Stimulated activated CD4-positive, alpha-beta T cell treated with anti-CD3 and anti-CD28 coated beads, Interleukin-1b, Interleukin-23, amount 100 ng/mL, for 24 hours (primary cell): ENCODE measurements at places on chromosomes 11 and 22.

- DNase-seq, result no peak
Measured at GRCh38 chr11:126914166-126914565, 86.4 kb downstream of the KIRREL3 start.

DNA sequence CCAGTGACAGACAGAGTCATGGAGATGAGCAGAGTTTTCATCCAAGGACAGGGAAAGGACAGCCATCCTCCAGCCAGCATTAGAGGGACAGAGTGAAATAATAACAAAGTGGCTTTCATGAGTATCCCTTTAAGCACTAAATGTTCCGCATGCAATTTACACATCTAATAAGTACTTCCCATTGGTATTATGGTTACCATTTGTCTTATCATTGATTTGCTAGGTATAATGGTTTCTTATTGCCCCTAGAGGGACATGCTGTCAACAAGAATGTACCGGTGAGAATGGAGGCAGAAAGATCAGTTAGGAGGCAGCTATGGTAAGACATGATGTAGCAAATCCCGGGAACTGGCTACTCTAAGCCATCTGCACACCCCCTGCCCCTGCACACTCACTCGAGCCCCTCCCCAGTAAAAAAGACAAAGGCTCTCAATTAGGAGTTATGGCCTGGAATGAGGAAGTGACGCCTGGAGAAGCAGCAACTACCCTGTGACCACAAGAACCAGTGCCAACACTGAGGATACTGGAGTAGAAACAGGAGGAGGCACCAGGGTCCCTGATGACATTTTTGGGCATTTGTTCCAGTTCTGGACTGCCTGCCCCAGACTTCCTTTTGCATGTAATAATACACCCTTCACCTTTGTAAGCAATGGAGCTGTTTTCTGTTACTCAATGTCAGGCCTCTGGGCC lies 30.2 kb upstream of the HMGXB4 start:
- no peak for DNase-seq

DNA sequence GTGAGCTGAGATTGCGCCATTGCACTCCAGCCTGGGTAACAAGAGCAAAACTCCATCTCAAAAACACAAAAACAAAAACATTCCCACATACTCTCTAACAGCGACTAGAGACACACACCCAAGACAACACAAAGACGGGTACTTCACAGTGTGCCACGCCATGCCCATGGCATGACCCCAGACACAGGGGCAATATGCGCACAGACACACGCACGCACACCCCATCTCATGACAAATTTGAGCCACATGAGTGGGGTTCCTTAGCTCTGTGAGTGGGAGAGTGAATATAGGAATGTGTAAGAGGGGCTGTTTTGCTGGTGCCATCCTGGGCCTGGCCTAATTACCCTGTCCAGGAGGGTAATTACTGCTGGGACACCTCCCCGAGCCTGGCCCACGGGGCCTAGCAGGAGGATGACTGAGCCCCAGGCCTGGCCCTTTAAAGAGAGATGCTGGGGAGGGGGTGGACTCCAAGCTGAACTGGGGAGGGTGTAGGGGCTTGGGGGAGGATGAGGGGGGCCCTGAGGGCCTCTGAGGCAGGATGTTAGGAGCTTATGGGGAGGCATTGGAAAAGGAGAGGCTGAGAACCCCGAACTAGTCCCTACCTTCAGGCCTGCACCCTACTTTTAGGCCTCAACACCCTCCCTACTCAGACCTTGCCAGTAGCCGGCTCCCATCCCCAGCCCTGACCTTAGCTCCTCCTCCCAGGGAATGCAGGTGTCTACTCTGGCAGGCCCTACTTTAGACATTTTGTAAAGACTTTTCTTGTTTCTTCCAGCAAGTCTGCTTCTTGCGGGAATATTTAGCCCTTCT lies 1.5 kb downstream of the LTBP3 start:
- no peak for DNase-seq

- DNase-seq, result no peak
Measured at GRCh38 chr11:132601875-132602274, 930.4 kb downstream of the OPCML start.

GRCh38 chr11:113841691-113842090 lies 33.7 kb downstream of the USP28 start:
- no peak for DNase-seq

DNA sequence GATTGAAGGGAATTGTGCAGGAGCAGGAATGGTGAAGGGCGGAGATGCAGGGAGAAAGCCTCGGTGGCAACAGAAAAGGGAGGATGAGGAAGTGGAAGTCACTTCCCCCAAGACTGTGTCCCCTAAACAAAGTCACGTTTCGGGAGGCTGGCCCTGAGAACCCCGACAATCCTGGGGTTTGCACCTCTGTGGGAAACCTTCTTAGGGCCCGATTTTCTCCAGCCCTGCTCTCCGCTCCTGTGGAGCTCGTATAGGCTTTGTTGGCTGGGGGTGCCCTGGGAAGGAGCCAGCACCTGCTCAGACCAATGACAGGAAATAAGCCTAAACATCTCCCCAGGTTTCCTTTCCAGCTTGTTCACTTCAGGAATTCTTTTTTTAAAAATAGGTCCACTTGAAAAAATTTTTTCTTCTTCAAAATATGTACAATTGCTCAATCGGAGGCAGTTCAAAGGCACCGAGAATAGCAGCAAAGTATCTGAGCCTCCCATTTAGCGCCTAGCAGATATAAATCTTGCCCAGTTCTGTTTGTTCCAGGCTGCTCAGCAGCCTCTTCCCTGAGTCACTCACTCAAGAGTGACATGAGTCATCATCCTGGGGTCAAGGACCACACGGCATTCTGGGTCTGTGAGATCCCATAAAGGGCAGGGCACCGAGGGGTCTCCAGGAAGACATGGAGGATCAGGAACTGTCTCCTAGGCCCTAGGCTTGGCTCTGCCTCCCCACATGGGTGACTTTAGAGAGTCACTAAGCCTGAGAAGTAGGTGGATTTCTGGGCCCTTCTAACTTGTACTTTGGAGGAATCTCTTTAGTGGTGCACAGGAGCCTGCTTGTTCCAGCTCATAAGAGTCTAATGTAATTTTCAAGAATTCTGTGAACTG lies 34.0 kb downstream of the IRAG1 start:
- no peak for DNase-seq

- no peak for DNase-seq
Measured at GRCh38 chr11:69142895-69143294, 12.8 kb upstream of the SMIM38 start.

DNA sequence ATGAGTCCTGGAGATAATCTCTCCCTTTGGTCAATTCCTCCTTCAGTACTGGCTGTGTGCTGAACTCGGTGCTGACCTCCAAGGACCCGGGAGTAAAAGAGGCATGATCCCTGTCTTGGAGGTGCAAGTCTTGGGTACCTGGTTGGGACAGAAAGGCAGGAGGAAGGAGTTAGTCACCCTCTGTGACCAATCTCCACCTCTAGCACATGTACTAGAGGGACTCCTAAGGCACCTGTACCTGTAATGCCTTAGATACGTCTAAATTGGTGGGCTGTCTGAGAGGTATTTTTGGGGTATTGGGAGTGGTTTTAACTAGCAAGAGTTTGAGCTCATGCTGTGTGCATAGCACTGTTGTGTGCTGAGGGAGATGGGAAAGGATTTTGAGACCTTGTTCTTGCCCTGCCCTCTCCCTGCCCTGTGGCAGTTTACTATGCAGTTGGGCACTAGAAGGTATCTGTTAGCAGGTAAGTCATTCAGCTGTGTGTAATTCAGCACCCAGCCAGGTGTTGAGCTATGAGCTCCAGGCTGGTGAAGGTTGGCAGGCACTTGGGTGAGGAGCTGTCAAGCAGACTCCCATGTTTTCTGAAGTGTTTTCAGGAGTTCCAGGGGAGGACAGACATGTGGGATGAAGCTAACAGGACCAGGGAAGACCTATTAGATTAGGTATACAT lies 2.5 kb downstream of the PANX1 start:
- no peak for DNase-seq

DNA sequence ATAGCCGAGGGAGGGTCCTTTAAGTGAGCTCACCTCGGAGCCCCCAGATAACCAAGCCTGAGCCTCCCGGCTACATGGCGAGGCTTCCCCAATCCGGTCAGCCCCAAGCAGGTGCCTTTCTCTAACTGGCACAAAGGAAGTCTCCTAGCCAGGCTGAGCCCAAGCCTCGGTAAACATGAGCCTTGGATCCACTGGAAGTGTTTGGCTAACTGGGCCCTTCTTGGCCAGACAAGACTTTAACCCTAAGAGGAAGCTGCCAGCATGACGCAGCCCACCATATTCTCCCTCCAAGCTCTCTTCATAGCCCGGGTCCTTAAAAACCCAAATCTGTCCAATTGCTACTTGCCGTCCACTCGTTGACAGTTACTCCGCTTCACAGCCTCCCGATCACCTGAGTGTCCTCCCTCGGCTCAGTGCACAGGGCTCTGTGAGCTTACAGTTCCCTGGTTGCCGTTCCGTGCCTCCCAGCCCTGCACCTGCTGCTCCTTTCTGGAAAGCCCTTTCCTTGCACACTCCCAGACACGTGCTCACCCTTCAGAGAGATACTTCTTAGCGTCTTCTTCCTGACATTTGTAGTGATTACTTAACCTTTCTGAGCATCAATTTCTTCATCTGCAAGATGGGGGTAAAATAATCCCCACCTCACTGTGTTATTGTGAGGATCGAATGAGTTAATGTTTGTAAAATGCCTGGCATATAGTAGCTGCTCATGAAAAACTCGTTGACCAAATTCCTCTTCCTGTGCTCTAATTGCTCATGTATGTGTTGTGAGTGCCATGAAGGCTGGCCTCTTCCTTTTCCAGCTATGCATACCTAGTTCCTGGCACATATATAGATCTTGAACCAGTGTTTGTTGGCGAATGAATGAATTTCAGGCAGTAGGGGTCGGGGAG lies 25.6 kb downstream of the TXN2 start:
- DNase-seq, result no peak

DNA sequence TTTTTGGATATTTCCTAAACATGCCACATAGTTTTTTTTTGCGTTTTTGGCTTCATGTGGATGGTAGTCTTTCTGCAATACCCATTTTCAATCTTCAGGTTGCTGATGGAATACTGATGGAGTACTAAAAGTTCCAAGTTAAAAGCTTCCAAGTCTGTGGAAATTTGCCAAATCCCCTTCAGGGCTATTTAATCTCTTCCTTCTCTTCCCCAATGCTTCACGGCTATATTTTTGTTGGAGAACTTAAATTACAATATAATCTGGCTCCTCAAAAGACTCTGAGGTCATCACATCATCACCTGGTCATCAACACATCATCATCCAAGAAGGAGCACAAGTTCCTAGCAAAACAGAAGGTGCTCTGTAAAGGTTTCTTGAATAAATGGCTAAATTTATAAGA lies 881.0 kb upstream of the TENM4 start:
- no peak for DNase-seq

DNA sequence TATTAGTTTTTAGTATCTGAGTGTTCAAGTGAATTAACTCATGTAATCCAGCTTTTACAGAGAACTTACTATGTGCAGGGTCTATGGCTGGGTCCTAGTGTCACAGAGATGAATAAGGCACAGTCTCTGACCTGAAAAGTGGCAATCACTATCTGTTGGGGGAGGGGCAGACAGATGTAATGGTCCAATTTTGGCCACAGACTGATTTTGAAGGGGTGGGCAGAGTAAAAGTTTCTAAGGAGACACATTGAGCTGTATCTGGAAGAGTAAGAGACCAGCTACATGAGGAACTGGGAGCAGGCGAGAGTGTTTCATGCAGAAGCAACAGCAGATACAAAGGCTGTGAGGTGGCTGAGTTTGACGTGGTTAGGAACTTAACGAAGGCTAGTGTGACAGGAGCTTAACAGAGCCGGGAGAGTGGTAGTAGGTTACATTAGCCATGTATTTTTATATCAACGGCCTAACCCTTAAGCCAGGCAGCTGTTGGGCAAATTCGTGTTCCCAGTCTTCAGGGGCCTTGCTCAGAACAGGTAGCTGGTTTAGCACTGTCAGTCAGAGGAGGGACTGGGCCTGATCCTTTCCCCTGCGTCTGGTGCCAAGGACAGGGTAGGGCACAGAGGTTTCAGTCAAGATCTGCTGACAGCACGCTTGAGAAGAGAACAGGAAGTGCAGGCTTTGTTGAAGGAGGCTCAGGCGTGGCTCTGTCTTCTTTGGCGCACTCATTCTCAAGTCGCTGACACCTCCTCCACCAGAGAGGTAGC lies 1.4 kb upstream of the STIM1 start:
- no peak for DNase-seq

GRCh38 chr22:46761539-46762237 lies 762 bp upstream of the TBC1D22A start:
- no peak for DNase-seq

DNA sequence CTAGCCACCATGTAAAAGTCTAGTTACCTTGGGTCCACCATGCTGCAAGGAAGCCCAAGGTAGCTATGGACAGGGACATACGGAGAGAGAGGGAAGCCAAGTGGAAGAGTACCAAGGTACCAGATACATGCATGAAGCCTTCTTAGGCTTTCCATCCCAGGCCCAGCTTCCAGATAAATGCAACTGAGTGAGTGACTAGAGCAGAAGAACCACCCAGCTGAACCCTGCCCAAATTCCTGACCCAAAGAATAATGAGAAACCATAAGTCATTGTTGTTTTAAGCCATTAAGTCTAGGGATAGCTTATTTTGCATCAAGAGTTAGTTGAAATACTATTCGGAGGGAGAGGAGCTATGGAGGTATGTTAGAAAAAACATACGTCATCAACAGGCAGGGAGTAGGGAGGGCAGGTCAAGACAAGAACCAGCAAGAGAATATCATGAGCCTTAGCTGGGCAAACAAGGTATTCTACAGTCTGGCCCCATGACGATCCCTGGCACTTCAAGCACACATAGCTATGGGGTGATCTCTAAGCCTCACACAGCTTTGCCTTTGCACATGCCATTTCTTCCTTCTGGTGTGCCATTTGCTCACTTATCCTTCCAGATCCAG lies 36.5 kb upstream of the APLNR start:
- DNase-seq, result no peak

DNA sequence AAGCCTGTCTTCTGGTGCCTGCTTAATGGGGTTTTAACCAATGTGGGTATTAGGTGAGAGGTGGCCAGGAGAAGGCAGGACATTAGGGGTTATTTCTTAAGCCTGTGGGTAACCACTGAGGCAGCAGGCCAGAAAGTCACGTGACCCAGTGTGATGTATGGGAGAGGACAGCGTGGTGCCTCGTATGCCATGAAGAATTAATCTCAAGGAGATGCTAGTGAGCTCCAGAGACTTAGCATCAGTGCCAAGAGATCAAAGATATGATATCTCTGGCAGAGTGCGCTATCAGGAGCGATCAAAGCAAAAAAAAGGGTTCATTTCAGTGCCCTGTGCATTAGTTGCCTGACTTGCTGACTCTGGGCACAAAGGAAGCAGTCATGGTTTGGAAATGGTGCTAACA lies 275.5 kb downstream of the KIRREL3 start:
- no peak for DNase-seq

- DNase-seq, result no peak
Measured at GRCh38 chr11:2466869-2467694, 22.3 kb downstream of the KCNQ1 start.

DNA sequence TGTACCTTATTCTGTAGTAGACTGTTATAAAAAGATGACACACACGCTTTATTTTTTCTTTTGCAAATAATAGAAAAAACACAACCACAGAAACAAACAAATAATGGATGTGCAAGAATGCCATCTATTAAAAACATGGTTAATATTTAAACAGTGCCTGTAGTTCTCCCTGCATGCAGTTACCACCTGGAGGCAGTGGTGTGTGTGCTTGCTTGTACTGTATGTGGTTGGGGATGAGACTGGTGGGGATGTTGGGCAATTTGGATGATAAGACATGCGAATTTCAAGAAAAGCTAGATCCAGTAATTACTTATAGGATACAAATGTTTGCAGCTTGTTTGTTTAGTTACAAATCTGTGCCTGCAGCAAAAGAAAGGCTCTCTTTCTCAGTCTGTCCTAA lies 3.6 kb downstream of the C11orf87 start:
- DNase-seq, result no peak

- DNase-seq, result no peak
Measured at GRCh38 chr11:98260983-98261382, 759.8 kb upstream of the CNTN5 start.
